ENCODE measurements at places on chromosomes 1 and 21.

- no peak for DNase-seq
Measured at GRCh38 chr1:230399321-230400006, 26.7 kb downstream of the PGBD5 start.

DNA sequence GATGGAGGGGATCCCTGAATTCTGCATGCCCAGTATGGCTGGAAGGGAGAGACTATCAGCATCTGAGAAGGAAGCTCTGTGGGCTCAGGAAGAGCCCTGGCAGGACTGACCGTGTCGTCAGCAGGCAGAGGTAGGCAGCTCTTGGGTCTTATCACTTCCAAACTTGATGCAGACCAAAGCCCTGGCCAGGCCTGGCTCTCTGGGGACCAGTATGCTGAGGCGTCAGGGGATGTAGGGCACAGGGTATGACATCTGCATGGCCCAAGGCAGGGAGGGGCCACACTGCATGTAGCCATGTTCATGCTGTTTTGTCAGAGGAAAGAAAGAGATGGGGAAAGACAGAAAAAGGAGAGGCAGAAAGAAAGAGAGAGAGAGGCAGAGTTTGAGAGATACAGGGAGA, 6.3 kb downstream of the FGR start:
- DNase-seq, result no peak

GRCh38 chr21:33254766-33255165, 11.4 kb upstream of the IL10RB start:
- DNase-seq, result no peak

- no peak for DNase-seq
Measured at GRCh38 chr1:94654031-94654430, 112.5 kb upstream of the F3 start.

GRCh38 chr1:100930494-100930893, 34.6 kb downstream of the SLC30A7 start:
- DNase-seq, result no peak

DNA sequence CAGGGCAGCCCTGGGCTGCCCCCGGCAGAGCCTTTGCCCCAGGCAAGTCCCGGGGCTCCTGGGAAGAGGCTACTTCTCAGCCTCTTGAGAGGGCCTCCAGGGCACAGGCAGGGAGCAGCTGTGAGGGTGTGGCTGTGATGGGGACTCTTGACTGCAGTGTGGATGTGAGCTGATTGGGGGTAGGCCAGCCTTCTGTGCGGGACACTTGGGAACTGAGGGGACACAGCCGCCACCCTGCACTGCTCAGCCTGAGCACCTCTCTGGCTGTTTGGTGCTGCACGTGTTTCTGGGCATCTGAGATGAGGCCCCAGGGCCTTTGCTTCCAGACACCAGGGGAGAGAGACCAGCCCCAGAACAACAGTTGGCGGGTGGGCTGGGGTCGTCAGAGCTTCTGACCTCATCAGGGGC, 62.1 kb downstream of the SKI start:
- DNase-seq, result no peak

DNA sequence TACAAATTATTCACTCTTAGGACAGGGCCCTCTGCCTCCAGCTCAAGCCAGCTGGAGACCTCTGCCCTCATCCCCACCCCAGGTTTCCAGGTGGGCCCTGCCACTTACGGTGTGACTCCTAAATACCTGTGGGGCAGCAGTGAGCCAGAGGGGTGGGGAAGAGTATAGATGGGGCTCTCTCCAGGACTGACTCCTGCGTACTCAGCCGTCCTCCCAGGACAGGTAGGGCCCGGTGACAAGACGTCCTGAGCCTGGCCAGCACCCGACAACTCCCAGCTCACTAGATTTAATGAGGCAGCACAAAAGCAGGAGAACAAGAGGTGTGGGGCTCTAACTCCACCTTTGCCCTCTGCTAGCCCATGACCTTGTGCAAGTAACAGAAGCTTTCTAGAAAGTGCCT, 16.8 kb downstream of the GNG12 start:
- DNase-seq, result no peak

DNA sequence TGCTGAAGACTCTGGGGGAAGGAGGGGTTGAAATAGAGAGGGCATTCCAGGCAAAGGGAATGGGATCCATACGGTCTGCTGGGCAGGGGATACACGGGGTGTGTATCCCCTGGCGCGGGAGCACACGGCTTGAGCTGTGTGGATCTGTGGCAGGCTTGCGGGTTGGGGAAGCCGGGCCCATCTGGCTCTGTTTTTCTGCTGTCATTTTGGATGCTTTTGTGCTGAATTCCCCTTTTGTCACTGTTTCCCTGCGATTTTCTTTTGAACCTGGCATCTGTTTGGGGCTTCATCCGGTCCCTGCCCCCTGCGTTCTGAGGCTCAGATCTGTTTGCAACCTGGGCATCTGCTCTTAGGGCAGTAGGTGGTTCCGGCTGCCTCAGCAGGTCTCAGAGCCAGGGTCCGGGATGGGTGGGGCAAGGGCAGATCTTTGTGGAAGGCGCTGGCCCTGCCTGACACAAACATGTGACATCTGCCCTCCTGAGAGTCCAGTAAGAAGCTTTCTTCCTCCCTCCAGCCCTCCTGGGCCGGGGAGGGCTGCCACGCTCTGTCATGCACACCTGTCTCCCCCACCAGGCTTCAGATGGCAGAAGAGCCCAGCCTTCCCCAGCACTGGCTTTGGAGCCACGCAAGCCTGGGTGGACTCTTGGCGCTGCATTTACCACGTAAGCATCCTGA, 84.0 kb downstream of the IGSF21 start:
- DNase-seq, result no peak
